ENCODE measurements at places on chromosomes 2 and 18. TPM values are rescaled to one million over a fixed set of nuclear protein-coding genes. Genes with fewer than 3 reads are reported as not detected.

DNA sequence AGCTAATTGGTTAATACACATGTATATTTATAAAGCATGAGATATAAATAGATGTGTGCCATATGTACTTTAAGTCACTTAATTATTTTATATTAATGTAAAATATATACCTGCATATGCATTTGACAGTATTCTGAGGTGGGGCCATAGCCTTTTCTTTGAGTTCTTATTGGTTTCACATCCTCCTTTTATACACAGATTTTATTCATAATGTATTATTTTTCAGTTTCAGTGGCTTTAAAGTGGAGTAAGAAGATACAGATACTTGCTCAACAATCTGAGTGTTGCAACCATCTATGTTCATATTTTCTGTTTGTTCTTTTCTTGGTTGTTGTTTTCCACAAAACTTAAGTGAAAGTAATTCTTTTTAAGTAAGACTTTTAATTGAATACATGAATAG, 436.5 kb downstream of the RND3 start:
- no peak for DNase-seq

GRCh38 chr2:218292048-218293014, at the start of gene TMBIM1:
Gene TMBIM1, minus strand, starts transcription at chr2:218292503. Its CDS starts 10,362 bp downstream, at chr2:218282141.
- peak; percentile 35 for DNase-seq

GRCh38 chr2:164920430-164920829, 34.9 kb downstream of the SLC38A11 start:
- DNase-seq = peak; percentile 93

DNA sequence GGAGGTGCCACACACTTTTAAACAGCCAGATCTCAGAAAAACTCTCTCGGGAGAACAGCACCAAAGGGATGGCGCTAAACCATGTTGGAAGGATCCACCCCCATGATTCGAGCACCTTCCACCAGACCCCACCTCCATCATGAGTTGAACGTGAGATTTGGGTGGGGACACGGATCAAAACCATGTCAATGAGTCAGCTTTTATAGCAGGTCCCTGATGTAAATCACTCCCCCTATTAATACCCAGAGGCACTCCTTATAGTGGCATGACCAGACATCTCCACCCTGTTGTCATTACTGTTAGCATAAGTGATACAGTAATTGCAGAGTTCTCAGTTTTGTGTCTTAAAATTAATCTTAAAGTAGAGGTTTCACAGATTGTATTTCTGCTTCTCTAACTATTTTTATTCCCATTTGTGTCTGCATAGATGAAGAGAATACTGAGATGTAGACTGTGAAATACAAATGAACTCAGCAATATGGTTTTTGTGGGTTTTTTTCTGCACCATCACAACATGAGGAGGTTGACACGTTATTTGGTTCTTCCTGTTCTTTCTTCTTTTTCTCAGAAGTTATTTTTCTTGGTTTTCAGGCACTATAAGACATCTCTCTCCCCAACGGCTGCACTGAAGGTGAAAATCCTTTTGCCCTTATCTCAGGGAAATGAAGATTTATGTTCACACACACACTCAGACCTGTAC, 218.2 kb downstream of the ARL4C start:
- no peak for DNase-seq

DNA sequence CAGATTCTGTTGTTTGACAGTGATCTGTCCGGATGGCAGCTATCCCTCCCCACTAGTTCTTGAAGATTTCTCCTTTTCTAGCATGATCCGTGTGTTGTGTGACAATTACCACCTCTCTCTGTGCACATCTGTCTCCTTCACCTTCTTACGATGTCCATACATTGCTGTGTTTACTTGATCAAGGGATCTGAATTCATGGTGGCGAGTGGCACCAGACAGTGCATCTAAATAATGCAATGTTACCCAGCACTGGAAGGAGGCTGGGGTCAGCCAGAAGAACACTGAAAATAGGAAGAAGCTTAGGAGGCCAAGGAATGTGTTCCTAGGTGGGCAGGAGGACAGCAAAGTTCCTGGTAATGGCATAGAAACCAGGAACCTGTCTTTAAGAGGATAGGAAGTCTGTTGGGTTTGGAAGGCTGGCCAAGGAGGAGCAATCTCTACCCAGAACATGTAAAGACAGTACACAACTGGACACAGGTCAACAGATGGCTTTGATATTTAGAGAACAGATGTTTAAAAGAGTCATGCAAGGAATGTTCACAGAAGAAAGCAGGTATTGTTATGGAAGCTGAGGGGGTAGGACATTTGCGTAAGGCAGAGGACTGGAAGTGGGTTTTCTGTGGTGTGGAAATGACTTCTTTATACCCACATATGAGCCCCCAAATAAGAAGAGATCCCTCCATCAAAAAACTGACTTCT, 126.4 kb downstream of the HRH4 start:
- no peak for DNase-seq

DNA sequence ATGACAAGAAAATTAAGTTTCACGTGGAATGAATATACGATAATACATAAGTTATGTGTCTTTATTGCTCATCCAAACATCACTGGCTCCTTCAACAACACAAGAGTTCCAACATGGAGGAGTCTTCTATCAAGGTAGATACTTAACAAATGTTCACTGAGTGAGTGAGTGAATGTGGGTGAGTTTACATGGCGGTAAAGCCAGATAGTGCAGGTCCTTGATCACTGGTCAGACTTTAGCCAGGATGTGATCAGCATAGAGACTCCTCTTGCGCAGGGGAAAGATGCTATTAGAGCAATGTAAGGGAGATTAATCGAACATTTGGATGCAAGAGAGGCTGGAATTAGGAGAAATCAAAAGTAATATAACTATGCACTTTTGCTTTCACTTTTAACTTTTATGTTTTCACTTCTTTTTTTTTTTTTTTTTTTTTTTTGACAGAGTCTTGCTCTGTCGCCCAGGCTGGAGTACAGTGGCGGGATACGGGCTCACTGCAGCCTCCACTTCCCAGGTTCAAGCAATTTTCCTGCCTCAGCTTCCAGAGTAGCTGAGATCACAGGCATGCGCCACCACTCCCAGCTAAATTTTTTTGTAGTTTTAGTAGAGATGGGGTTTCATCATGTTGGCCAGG, 249.0 kb upstream of the ID2 start:
- DNase-seq = no peak

- DNase-seq = no peak
Measured at GRCh38 chr2:60512062-60512622, 41.3 kb downstream of the BCL11A start.

- no peak for DNase-seq
Measured at GRCh38 chr18:9720327-9720726, 12.2 kb downstream of the RAB31 start.

- no peak for DNase-seq
Measured at GRCh38 chr18:26051843-26052242, 38.6 kb downstream of the SS18 start.

- no peak for DNase-seq
Measured at GRCh38 chr2:66985906-66986305, 411.2 kb upstream of the ETAA1 start.

- no peak for DNase-seq
Measured at GRCh38 chr2:64609227-64609941, 44.3 kb downstream of the SERTAD2 start.

DNA sequence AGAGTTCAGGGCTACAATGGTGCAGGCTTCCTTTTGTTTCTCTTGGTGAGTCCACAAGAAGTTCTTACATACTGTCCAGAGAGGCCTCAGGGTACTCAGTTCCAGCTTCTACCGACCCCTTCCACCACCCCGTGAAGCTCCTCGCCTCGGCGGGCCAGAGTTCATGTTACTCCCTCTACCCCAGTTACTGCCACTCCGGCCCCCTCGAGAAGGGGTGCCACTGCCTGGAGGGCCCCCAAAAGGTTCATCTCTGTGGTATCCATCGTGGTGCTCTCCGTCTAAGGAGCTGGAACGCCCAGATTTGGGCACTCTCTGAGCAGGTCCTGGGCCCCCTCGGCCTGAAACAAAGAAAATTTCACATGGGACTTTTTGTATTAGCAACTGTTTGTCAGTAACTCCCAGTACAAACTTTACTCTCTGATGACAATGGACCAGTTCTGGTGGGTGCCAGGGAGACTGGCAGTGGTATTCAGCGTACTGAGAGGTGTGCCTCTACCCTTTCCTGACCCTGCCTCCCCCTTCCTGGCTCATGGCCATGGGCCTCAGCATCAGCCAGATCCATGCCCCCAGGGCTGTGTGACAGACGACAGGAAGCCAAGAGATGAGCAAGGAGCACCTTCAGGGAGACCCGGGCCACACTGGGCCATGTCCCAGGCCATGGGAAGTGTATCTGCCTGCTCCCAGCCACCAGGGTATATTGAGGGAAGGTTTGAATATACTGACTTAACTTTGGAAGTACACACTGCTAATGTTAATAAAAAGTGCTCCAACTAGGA, 5.1 kb downstream of the SFT2D3 start:
- no peak for DNase-seq

- no peak for DNase-seq
Measured at GRCh38 chr2:225112362-225113126, 70.3 kb upstream of the DOCK10 start.

DNA sequence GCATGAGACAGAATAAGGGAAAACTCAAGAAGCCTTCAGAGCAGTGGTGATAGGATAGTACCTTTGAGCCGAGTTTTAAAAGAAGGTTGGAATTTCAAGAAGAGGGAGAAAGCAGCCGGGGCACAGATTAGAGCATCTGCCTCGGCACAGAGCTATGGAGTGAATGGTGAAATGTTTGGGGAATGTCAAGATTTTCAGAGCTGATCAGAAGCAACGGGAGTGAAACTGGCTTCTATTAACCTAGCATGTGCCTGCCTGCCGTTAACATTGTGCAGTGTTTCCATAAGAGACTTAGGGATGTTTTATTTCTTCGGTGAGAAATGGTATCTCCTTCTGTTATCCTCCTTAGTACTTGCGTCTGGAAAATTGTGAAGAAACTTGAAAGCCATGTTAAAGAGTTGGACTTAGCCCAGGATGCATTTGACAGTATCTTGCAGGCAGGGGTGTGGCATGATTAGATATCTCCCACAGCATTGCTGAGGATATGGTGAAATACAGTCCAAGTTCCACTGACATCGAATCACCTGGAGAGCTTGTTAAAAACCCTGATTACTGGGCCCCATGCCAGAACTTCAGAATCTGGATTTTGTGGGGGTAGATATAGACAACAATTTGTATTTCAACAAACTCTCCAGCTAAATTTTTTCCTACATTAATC, 96.8 kb upstream of the PPP1CB start:
- no peak for DNase-seq

- DNase-seq = peak; percentile 50
Measured at GRCh38 chr2:74188018-74188601, 9.4 kb upstream of the MOB1A start.

DNA sequence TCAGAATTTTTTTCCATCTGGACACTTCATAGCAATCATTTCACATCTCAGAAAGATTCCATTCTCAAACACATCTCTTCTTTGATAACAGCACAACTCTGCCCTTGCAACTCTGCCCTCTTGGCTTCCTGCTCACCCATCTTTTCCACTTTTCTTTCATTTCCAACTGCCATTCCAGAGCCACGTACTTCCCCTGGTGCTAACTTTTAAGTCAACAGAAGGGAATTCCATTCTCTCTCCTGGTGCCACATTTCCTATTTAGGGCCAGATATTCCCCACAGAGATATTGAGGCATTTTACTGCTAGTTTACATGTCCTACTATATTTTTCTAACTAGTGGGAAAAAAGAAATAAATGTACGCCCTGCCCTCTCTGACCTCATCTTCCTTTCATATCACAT, 590.2 kb downstream of the ARHGAP15 start:
- DNase-seq = no peak

DNA sequence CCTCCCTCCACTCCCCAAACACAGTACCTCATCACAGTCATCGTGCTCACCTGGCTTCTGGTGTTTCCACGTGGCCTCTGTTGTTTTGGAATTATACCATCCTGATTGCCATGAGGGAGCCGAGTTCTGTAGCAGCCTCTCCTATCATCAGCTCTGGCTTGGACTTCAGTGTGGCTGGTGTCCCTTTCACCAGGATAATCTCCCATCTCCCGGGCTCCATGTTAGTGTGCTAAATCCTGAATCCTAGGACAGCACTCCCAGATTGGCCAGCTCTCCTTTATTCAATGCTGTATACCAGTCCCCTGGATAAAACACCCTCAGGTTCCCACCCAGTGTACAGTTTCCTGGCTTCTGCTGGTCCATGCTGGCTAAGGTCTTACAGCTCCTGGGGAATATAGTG, 53.3 kb downstream of the LONRF2 start:
- no peak for DNase-seq

DNA sequence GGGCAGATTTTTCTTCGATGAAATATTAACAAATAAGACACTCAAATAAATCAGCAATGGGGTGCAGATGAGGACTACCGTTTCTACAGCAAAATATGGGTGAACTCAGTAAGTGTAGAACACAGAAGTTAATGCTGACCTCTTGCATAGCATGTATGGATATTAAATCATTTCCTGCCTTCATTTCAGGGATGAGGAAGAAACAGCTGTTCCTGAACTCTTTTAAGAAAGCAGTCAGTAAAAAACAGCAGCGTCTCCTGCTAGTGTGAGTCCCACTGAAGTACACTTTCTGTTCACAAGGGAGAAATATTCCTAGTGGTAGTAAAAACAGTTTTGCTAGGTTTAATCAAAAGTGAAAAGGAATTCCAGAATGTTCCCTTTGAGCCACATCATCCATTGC, 379.0 kb downstream of the ZEB2 start:
- no peak for DNase-seq

- DNase-seq = peak; percentile 15
Measured at GRCh38 chr2:122636097-122636496, 880.6 kb downstream of the TSN start.

DNA sequence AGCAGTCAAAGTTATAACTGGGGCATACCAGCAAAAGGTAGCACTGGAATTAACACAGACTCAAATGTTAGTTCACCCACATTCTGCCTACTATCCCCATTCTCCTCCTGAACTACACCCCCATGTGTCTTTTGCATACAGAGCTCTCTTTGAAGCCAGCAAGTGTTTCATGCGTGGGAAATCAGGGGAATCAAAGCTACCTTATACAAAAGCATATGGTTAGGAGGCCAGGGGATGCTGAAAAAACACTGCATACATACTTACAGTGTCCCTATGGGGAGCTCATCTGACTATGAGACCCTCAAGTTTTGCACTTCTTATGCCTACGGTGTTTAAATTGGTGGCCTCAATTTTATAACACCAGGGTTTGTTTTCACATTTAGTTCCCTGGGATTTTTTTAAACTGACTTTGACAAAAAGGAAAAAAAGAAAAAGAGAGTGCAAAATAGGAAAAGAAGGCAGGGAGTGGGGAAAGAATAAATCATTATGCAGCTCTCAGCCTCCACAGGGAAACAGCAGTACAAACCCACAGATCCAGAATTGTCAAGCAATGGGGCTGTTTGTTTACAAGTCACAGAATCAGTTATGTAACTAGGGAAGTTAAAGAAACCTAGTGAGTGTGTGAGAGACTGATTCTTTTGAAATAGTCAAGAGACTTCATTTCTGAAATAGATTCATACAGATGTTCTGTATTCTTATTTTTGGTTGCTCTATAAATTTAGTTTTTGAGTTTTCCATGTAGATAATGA, 20.1 kb upstream of the PPP3R1 start:
- DNase-seq = no peak

GRCh38 chr2:119208791-119209203, 14.8 kb upstream of the STEAP3 start:
- no peak for DNase-seq

GRCh38 chr2:106339609-106340008, 128.6 kb downstream of the RGPD3 start:
- DNase-seq = no peak

KLHL30 gene
- not detected for total RNA-seq

COBLL1 gene
- total RNA-seq = 38.7 TPM

EIF2AK2 gene
- total RNA-seq = 43.9 TPM

SCN7A gene
- not detected for total RNA-seq

STPG4 gene
- total RNA-seq = not detected

IL36RN gene
- not detected for total RNA-seq

All from HFFc6 (cell line).